ENCODE measurements at places on chromosomes 12 and 14. TPM values are rescaled to one million over a fixed set of nuclear protein-coding genes. Genes with fewer than 3 reads are reported as not detected.
A peak's percentile ranks its signal among the peaks of the same experiment; 100 is the strongest.

- no peaks in the 10 kb centered on the region for H3K4me1 ChIP-seq
- no peak for DNase-seq
- no peaks in the 10 kb centered on the region for H3K36me3 ChIP-seq
- H3K27ac ChIP-seq: no peak overlapping the region
- peaks cover 19% of the 10 kb centered on the region for H3K27me3 ChIP-seq
Observed at GRCh38 chr12:115160271-115161128, 476.5 kb upstream of the TBX3 start.

DNA sequence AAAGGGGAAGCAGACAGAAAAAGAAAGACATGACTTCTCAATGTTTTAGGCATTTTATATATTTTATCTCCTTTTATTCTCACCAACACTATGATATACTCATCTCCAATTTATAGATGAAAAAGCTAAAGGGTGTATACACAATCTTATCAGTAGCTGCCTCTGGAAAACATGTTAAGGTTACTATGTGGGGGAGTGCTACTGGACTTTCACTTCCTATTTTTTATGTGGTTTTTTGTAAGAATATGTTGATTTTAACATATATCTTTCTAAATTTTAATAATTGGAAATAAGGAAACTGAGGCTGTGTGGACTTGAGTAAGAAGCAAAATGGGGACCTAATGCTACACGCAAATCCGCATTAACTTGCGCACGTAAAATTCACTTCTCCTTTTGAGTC is 99.6 kb upstream of the PDE3A start:
- H3K27me3 ChIP-seq: no peaks in the 10 kb centered on the region
- H3K36me3 ChIP-seq: no peaks in the 10 kb centered on the region
- H3K4me3 ChIP-seq: no peak overlapping the region
- peaks cover 15% of the 10 kb centered on the region for H3K4me1 ChIP-seq

NUAK1 gene
- total RNA-seq: 35.6 TPM

KRT83 gene
- total RNA-seq: not detected

LIN7A gene
- 5.8 TPM for total RNA-seq

DNA sequence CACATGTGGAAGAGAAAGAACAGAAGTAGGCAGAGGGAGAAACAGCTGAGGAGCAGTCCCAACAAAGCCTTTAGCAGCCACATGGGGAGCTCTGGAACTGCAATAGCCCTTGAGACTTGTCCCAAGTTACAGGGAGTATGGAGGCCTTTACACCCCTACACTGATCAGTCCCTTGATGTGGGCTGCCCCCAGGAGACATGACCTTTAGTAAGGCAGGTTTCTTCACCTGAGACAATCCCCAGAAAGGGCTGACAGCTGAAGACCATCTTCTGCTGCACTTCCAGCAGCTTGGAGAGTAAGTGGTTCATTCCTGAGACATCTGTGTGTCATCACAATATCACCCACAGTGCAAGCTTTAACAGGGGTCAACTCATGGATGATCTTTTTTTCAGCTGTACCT is 8.6 kb upstream of the SNAPC1 start:
- no peak overlapping the region for H3K4me3 ChIP-seq
- no peak overlapping the region for H3K27ac ChIP-seq
- DNase-seq: no peak
- H3K27me3 ChIP-seq: peaks cover 2% of the 10 kb centered on the region

- H3K4me1 ChIP-seq: peaks cover 5% of the 10 kb centered on the region
- H3K36me3 ChIP-seq: peaks cover 14% of the 10 kb centered on the region
- H3K27me3 ChIP-seq: no peaks in the 10 kb centered on the region
- DNase-seq: no peak
- no peak overlapping the region for H3K4me3 ChIP-seq
Observed at GRCh38 chr12:93712200-93712599, 35.0 kb downstream of the CRADD start.

- no peak overlapping the region for H3K27ac ChIP-seq
- H3K27me3 ChIP-seq: no peaks in the 10 kb centered on the region
- no peak for DNase-seq
- H3K36me3 ChIP-seq: no peaks in the 10 kb centered on the region
- peaks cover 8% of the 10 kb centered on the region for H3K4me1 ChIP-seq
Observed at GRCh38 chr14:52332269-52332668, 18.2 kb downstream of the PTGER2 start.

SERPINA9 gene
- total RNA-seq: not detected

- no peaks in the 10 kb centered on the region for H3K36me3 ChIP-seq
- no peak overlapping the region for H3K27ac ChIP-seq
- H3K4me3 ChIP-seq: no peak overlapping the region
Observed at GRCh38 chr14:57732463-57733285, 133.2 kb downstream of the SLC35F4 start.

DIO2 gene
- total RNA-seq: 0.41 TPM

DNA sequence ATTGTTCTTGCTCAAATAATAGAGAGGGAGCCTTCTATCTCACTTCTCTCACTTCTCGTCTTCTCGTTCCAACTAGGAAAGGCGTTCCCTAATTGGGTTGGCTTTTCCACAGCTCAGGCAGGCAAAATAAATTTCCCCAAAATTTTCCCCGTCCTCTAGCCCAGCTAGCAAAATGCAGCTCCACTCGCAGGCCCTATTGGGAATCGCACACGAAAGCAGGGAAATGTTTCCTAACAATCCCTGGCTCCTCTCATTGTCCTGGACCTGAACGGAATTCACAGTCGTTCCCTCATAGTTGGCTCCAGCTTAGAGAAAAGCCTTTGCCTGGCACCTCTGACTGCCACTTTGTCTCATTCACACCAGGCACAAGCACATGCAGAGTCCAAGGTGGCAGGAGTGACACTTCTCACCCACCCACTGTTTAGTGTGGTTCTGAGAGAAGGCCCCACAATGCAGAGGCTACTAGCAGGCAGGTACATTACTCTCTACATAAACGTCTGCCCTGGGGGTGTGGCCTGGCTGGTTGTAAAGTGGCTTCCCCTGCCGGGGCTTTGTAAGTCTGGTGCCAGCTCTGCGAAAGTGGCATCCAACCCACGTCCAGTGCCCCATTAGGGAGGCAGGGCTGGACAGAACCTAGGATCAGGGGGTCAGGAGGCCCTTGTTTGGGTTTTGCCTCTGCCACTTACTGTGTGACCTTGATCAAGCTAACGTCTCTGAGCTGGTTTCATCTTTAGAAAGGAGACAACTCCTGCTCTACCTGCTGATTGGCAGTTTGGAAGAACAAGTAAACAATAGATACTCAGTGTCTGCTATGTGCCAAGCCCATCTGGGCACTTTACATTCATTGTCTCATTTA is 4.2 kb downstream of the SERPINA10 start:
- no peaks in the 10 kb centered on the region for H3K4me1 ChIP-seq
- H3K36me3 ChIP-seq: no peaks in the 10 kb centered on the region
- no peak for DNase-seq
- H3K27me3 ChIP-seq: no peaks in the 10 kb centered on the region
- no peak overlapping the region for H3K27ac ChIP-seq

GRCh38 chr14:88271205-88271604 is 51.9 kb downstream of the KCNK10 start:
- peaks cover 4% of the 10 kb centered on the region for H3K27me3 ChIP-seq
- H3K4me1 ChIP-seq: peaks cover 12% of the 10 kb centered on the region
- H3K4me3 ChIP-seq: no peak overlapping the region
- no peak for DNase-seq

GRCh38 chr12:57526477-57527126 is 4.0 kb downstream of the MBD6 start:
- H3K4me1 ChIP-seq: peaks cover 27% of the 10 kb centered on the region
- peaks cover 11% of the 10 kb centered on the region for H3K27me3 ChIP-seq
- H3K4me3 ChIP-seq: peak overlapping the region; percentile 59

- peak overlapping the region; percentile 68 for H3K27ac ChIP-seq
- H3K27me3 ChIP-seq: no peaks in the 10 kb centered on the region
- H3K4me3 ChIP-seq: no peak overlapping the region
Observed at GRCh38 chr12:15699886-15700285, 89.3 kb downstream of the EPS8 start.

DIP2B gene
- total RNA-seq: 39.4 TPM

GRCh38 chr12:122875590-122876220 is 20.2 kb downstream of the VPS37B start:
- no peaks in the 10 kb centered on the region for H3K27me3 ChIP-seq
- H3K36me3 ChIP-seq: no peaks in the 10 kb centered on the region
- H3K27ac ChIP-seq: no peak overlapping the region
- H3K4me3 ChIP-seq: peak overlapping the region; percentile 28
- H3K4me1 ChIP-seq: peaks cover 77% of the 10 kb centered on the region

GRCh38 chr12:57063991-57064685 is 14.2 kb upstream of the MYO1A start:
- H3K4me1 ChIP-seq: no peaks in the 10 kb centered on the region
- DNase-seq: no peak
- peaks cover 9% of the 10 kb centered on the region for H3K36me3 ChIP-seq
- H3K4me3 ChIP-seq: no peak overlapping the region

SUOX gene
- total RNA-seq: 33.7 TPM

ANO2 gene
- total RNA-seq: 1.9 TPM

PZP gene
- not detected for total RNA-seq

DNA sequence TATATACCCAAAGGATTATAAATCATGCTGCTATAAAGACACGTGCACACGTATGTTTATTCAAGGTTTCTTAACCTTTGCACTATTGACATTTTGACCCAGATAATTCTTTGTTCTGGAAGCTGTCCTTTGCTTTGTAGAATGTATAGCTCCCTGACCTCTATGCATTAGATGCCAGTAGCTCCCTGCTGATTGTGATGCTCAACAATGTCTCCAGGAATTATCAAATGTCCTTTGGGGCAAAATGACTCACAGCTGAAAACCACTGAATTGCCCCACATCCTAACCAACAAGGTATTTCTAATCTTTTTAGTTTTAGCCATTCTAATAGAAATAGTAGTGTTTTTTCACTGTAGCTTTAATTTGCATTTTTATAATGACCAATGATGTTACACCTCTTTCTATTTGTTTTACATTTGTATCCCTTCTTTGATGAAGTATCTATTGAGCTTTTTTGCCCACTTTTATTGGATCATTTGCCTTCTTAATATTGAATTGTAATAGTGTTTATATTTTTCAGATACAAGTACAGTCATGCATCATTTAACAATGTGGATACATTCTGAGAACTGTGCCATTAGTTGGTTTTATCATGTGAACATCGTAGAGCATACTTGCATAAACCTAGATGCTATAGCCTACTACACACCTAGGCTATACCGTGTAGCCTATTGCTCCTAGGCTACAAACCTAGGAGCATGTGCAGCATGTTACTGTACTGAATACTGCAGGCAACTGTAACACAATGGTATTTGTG is 10.4 kb upstream of the NOPCHAP1 start:
- no peak overlapping the region for H3K4me3 ChIP-seq
- H3K4me1 ChIP-seq: no peaks in the 10 kb centered on the region
- DNase-seq: no peak
- no peak overlapping the region for H3K27ac ChIP-seq
- no peaks in the 10 kb centered on the region for H3K36me3 ChIP-seq

- peak overlapping the region; percentile 88 for H3K4me3 ChIP-seq
- no peak overlapping the region for H3K27ac ChIP-seq
- no peak for DNase-seq
Observed at GRCh38 chr12:80708975-80709328, 1.5 kb downstream of the MYF6 start.

DNA sequence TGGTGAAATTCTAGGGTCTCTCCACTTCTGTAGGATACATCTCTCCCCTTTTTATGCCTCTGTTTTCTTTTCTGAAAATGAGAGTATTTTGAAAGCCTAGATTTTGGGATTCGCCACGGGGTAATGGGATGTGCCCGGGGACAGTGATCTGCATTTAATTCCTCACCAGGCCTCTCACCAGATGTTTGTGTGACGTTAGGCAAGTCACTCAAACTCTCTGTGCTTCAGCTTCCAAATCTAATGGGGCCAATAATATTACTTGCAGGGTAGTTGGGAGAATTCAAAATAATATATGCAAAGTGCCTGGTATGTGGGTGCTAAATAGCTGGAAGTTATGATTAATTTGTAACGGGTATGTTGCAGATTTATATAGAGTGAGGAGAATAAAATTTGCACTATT is 78.8 kb downstream of the C12orf75 start:
- peaks cover 23% of the 10 kb centered on the region for H3K4me1 ChIP-seq
- no peak overlapping the region for H3K27ac ChIP-seq
- no peak overlapping the region for H3K4me3 ChIP-seq
- no peaks in the 10 kb centered on the region for H3K27me3 ChIP-seq

RND1 gene
- total RNA-seq: 6.1 TPM

GRCh38 chr14:36910578-36910977 is 248.9 kb downstream of the PAX9 start:
- H3K36me3 ChIP-seq: no peaks in the 10 kb centered on the region
- no peak for DNase-seq
- H3K4me1 ChIP-seq: peaks cover 2% of the 10 kb centered on the region

GRCh38 chr12:56040151-56040550 is 1.6 kb upstream of the RPS26 start:
- peaks cover 39% of the 10 kb centered on the region for H3K4me1 ChIP-seq
- no peak for DNase-seq
- no peak overlapping the region for H3K4me3 ChIP-seq

DNA sequence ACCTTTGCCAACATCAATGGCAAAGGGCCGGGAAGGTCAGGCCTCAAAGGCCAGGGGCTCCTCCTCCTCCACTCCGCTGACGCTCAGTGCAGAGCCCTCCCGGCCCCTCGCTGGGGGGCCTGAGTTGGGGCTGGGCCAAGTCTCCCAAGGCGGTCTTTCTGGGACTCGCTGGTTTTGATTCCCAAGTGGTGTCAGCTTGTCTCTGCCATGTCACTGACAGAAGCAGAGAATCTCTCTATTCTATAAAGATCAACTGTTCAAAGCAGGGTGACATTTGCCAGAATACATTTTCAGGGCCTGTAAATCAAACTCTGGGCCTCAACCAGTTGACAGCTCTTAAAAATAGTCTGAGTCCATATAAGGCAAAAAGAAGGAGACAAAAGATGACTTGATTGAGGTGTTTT is 75.9 kb downstream of the CCDC88C start:
- no peak overlapping the region for H3K27ac ChIP-seq
- H3K27me3 ChIP-seq: no peaks in the 10 kb centered on the region
- H3K4me3 ChIP-seq: no peak overlapping the region
- peaks cover 4% of the 10 kb centered on the region for H3K36me3 ChIP-seq
- H3K4me1 ChIP-seq: peaks cover 24% of the 10 kb centered on the region

AHSA1 gene
- 190 TPM for total RNA-seq

CCNB1IP1 gene
- 132 TPM for total RNA-seq

DNA sequence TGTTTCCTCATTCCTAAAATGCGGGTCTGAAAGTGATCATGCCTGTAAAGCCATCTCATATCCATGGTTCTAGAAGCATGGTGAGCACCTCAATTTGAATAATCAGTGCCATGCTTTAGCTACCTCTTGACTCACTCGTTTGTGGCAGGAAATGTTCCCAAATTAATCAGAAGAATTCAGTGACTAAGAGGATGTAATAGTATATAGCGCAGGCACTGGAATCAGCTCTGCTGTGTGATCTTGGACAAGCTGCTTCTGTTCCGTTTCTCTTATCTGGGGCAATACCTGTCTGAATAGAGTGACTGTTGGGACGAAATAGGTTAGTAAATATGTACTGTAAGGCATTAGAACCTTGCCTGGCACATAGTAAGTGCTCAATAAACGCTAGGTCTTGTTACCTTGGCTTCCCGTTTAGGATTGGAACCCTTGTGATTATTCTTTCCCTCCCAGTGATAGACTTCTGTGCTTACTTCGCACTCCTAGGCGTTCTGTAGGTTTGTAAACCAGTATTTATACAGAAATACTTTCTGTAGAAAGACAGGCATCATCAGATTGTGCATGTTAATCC is 820 bp upstream of the SMAGP start:
- no peak overlapping the region for H3K27ac ChIP-seq
- peak overlapping the region; percentile 91 for H3K4me3 ChIP-seq
- DNase-seq: no peak
- H3K36me3 ChIP-seq: no peaks in the 10 kb centered on the region
